ENCODE measurements at places on chromosomes 3 and 15.

GRCh38 chr15:53844634-53845033 is 85.2 kb upstream of the WDR72 start:
- DNase-seq = no peak

- no peak for DNase-seq
Observed at GRCh38 chr15:69164807-69165636, 4.6 kb downstream of the GLCE start.

- peak; percentile 98 for DNase-seq
Observed at GRCh38 chr3:188947401-188948280, 224.1 kb upstream of the TPRG1 start.

- DNase-seq = no peak
Observed at GRCh38 chr3:182592747-182593146, 200.6 kb upstream of the ATP11B start.

GRCh38 chr3:9686050-9686550 is 17.5 kb upstream of the CPNE9 start:
- DNase-seq = no peak

DNA sequence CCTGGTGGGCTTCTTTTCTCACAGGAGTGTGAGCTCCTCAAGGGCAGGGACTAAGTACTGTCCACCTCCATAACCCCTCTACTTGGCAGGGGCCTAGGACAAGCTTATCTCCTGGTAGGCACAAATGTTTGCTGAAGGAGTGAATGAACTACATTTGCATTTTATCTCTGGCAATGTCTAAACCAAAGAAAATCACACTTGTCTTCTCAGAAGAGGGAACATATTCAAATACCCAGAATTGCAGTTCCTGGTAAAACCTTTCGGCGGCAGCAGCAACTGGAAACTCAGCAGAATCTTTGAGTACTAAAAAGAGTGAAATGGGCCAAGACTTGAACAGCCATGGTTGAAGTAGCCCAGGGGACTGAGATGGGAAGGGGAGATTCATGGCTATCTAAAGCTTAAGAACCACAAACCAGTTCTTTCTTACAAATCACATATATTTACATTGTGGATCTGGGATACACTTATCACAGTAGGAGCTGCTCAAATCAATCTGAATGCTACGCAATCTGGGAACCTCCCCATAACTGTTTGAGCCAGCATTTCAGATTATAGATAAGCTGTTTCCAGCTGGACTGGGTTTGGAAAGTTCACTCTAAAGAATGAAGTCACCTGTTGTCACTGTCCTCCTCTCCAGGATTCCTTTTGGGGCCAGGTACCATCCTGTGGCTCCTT is 18.7 kb upstream of the PTPN9 start:
- DNase-seq = no peak
